Mesendoderm (in vitro differentiated cells): ENCODE measurements at places on chromosomes 3 and 15.

DNA sequence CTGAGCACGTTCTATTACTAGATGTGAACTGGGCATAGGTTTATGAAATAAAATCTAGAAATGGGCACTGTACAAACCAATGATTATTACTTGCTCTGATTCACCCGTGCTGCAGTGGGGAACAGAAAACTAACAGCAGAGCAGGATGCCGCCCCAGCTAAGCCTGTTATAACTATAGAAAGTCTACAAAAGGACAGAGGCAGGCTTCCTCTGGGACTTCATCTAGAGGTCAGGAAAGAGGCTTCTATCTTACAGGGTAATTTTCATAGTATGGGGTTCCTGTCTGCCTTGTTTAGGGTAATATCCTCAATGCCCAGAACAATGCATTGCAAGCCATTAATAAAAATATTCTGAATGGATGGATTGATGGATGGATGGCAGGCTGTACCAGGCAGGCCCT lies 177.0 kb upstream of the TBL1XR1 start:
- DNase-seq: no peak
- no peak overlapping the region for H3K27ac ChIP-seq
- no peaks in the 10 kb centered on the region for H3K27me3 ChIP-seq

DNA sequence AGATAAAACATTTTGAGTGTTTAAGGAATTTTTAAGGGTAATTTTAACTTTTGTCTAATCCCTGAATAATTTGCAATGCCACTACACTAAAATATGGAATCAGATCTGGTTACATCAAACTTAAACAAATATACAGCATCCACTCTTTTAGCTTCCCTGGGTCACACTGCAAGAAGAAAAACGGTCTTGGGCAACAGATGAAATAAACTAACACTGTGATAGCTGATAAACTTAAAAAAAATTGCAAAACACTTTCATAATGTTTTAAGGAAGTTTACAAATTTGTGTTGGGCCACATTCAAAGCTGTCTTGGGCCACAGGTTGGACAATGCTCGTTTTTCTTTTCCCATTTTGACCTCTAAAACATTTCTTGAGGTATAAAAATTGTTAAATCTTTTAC lies 34.3 kb downstream of the CCDC66 start:
- H3K4me1 ChIP-seq: peaks cover 2% of the 10 kb centered on the region
- H3K27ac ChIP-seq: no peak overlapping the region
- H3K27me3 ChIP-seq: no peaks in the 10 kb centered on the region
- no peaks in the 10 kb centered on the region for H3K36me3 ChIP-seq

GRCh38 chr3:194001-194400 lies 2.6 kb upstream of the CHL1 start:
- H3K4me3 ChIP-seq: no peak overlapping the region
- no peaks in the 10 kb centered on the region for H3K36me3 ChIP-seq
- H3K27ac ChIP-seq: peak overlapping the region; percentile 9
- DNase-seq: no peak

GRCh38 chr3:48555949-48556795 lies 431 bp downstream of the PFKFB4 start:
- peaks cover 8% of the 10 kb centered on the region for H3K4me1 ChIP-seq
- peak overlapping the region; percentile 34 for H3K27ac ChIP-seq
- no peaks in the 10 kb centered on the region for H3K36me3 ChIP-seq
- no peaks in the 10 kb centered on the region for H3K27me3 ChIP-seq
- no peak for DNase-seq

- H3K4me3 ChIP-seq: no peak overlapping the region
- no peaks in the 10 kb centered on the region for H3K36me3 ChIP-seq
- H3K27me3 ChIP-seq: no peaks in the 10 kb centered on the region
- no peaks in the 10 kb centered on the region for H3K4me1 ChIP-seq
Measured at GRCh38 chr15:95168152-95168551, 936.8 kb downstream of the MCTP2 start.

DNA sequence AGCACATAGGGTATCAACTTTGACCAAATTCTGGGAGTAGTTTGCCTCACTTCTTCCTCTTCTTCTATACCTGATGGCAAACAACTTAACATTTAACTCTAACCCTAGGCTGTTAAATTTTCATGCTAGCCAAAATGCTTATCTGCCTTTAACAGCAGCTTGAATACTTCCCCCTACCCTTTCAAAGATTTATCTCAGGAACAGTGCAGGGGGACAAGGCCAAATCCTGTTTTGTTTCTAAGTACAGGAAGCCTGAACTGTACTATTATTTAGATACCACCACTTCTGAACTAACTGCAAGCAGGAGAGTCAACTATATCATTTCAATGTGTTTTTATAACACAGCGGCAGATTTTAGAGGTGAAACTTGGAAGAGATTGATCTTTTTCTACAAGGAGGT lies 104.0 kb upstream of the CNTN6 start:
- H3K4me1 ChIP-seq: no peaks in the 10 kb centered on the region
- H3K36me3 ChIP-seq: no peaks in the 10 kb centered on the region
- no peak overlapping the region for H3K4me3 ChIP-seq
- H3K27me3 ChIP-seq: no peaks in the 10 kb centered on the region
- no peak for DNase-seq

DNA sequence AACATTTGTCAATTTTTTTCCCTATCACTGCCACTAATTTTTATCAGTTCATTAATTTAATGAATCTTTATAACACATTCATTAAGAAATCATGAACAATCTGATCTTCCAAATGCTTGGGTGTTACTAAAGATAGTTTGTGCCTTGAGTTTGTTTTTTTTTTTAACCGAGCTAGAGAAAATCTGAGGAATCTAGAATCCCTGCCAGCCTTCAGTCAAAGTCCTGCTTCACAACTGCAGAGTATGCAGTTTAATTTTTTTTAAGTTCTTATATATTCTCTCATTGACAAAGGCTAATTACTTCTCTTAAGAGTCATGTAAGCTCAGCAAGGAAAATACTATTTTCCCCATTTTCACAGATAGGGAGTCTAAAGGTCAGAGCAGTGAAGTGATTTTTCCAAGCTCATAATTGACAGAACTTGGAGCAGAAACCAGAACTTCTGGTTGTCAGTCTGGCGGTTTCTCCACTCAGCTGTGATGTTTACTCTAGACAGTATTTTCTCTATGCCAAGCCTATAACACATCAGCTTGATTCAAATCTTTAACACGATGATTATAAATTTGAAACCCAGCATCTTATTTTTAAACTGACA lies 55.7 kb downstream of the TNIK start:
- H3K36me3 ChIP-seq: no peaks in the 10 kb centered on the region
- no peak overlapping the region for H3K4me3 ChIP-seq
- H3K27ac ChIP-seq: no peak overlapping the region
- H3K27me3 ChIP-seq: no peaks in the 10 kb centered on the region

- H3K4me3 ChIP-seq: no peak overlapping the region
- no peaks in the 10 kb centered on the region for H3K36me3 ChIP-seq
- H3K27me3 ChIP-seq: no peaks in the 10 kb centered on the region
Measured at GRCh38 chr3:191492601-191493000, 31.6 kb downstream of the PYDC2 start.

GRCh38 chr3:100316641-100317069 lies 17.9 kb upstream of the NIT2 start:
- H3K36me3 ChIP-seq: no peaks in the 10 kb centered on the region
- H3K27me3 ChIP-seq: no peaks in the 10 kb centered on the region
- H3K27ac ChIP-seq: no peak overlapping the region
- no peaks in the 10 kb centered on the region for H3K4me1 ChIP-seq

DNA sequence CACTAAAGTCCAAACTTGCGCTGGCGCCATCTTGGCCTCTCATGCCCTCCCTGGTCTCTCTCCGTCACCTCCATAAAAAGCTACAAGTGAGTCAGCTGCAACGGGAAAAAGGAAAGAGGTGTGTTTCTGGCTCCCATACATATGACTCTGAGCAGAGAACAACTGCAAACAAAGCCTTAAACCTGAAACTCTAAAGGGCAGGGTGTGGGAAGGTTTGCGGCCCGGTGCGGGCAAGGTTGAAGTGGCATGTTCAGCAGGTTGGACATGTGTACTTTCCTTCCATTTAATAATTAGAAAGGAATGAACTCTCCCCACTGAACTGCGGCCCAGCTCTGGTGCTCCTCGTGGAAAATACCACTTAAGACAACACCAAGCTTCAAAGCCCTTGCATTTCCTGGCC lies 59.0 kb upstream of the PPARG start:
- H3K27ac ChIP-seq: no peak overlapping the region
- DNase-seq: no peak
- H3K27me3 ChIP-seq: no peaks in the 10 kb centered on the region
- no peak overlapping the region for H3K4me3 ChIP-seq
- H3K4me1 ChIP-seq: no peaks in the 10 kb centered on the region
- H3K36me3 ChIP-seq: no peaks in the 10 kb centered on the region

DNA sequence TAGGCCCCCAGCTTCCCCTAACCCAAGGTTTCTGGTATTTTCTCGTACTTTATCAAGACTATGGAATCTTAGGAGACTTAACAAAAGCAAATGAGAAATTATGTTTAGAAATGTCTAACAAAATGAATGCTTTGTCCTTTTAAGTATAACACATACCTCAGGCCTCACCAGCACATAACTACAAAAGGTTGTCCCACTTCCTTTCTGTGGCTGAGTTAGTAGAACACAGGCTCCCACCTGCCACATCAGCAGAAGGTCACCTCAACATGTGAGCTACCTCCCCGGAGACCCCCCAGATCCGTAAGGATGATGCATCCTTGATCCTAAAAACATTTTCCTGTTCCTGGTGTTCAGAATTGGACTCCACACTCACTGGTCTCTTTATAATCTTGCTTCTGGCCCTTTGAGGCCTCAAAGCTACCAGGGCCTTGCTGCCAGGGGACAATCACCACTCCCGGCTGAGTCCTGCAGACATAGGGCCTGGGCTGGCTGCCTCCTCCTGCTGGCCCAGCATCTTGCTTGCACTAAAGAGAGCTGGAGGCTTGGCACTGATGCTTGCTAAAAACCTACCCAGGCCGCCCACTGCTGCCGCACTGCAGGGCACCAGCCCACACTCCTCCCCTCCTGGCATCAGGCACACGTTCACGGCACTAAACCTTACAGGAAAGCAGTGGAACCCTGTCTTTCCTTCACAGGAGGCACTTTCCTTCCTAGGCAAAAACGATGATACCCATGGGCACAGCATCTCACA lies 2.9 kb downstream of the CCRL2 start:
- H3K27me3 ChIP-seq: no peaks in the 10 kb centered on the region
- H3K4me1 ChIP-seq: no peaks in the 10 kb centered on the region
- no peak overlapping the region for H3K4me3 ChIP-seq
- H3K36me3 ChIP-seq: no peaks in the 10 kb centered on the region

- H3K4me3 ChIP-seq: no peak overlapping the region
- no peak for DNase-seq
- H3K36me3 ChIP-seq: no peaks in the 10 kb centered on the region
- H3K27ac ChIP-seq: no peak overlapping the region
- H3K27me3 ChIP-seq: no peaks in the 10 kb centered on the region
Measured at GRCh38 chr3:56864090-56864489, 62.3 kb upstream of the ARHGEF3 start.

DNA sequence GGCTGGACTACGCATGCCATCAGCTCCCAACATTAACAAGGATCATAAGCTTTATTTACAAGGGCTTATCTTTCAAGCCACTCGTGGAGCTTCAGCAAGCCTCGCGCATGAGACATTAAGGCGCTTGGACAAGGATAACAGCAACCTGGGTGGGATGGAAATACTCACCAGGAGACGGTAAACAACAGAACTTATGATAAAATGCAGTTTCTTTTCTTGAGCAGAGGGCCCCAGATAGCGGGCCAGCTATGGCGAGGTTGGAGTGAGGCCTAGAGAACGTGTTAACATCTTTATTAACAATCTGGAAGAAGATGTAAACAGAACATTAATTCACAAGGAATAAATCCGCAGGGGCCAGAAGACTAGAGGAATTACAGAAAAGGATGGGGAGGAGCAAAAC lies 158.2 kb downstream of the NTRK3 start:
- no peaks in the 10 kb centered on the region for H3K27me3 ChIP-seq
- H3K4me1 ChIP-seq: no peaks in the 10 kb centered on the region
- no peaks in the 10 kb centered on the region for H3K36me3 ChIP-seq

- DNase-seq: peak; percentile 55
- H3K27me3 ChIP-seq: no peaks in the 10 kb centered on the region
- no peak overlapping the region for H3K27ac ChIP-seq
- no peaks in the 10 kb centered on the region for H3K4me1 ChIP-seq
- no peaks in the 10 kb centered on the region for H3K36me3 ChIP-seq
Measured at GRCh38 chr15:66080717-66081398, 172.7 kb downstream of the MEGF11 start.

GRCh38 chr15:39419651-39420050 lies 161.2 kb upstream of the THBS1 start:
- H3K27me3 ChIP-seq: no peaks in the 10 kb centered on the region
- no peaks in the 10 kb centered on the region for H3K36me3 ChIP-seq
- DNase-seq: peak; percentile 54

DNA sequence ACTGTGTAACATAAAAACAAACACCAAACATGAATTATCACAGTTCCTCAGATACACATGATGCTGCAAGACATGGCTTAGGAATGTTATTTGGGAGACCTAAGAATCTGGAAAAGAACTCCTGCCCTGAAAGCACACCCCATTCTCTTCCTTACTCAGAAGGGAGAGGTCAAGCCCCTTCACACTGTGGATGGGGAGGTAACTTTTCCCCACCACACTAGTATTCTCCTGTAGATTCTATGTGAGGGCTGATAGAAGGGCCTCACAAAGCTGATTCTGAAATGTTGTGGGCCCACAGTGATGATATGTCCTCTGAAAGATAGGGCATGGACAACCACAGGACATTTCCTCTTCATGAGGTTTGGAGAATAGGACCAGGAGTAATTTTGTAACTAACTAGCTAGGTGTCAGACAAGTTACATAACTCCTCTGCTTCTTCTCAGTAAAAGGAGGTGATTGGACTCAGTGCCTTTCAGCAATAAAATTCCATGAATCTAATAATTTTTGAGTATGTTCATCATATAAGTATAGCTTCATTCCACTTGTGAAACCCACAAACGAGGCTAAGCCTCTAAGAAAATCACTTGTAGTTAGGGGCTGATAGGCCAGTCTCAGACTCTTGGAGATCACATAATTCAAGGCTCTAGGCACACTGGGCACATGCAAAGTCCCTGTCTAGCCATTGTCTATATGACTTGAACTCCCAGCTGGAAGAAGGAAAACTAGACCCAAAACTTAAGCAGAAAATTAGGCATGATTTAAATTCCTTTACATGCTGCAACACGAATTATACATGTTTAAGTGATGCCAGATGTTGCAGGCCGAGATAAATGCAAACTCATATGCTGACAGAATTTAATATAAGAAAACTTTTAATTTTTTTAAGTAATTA lies 7.5 kb downstream of the PTX3 start:
- H3K27ac ChIP-seq: no peak overlapping the region
- H3K4me3 ChIP-seq: no peak overlapping the region
- H3K4me1 ChIP-seq: no peaks in the 10 kb centered on the region
- no peak for DNase-seq
- H3K36me3 ChIP-seq: no peaks in the 10 kb centered on the region

- peaks cover 11% of the 10 kb centered on the region for H3K27me3 ChIP-seq
- no peak within 1 kb of the TSS for H3K27ac ChIP-seq
- no peak within 1 kb of the TSS for H3K4me3 ChIP-seq
- H3K4me1 ChIP-seq: no peaks in the 10 kb centered on the region
Measured at GRCh38 chr3:11154036-11154952, at the start of gene HRH1. Gene HRH1 (plus strand): TSS chr3:11154493. CDS start chr3:11259038, 104,545 bp downstream.

DNA sequence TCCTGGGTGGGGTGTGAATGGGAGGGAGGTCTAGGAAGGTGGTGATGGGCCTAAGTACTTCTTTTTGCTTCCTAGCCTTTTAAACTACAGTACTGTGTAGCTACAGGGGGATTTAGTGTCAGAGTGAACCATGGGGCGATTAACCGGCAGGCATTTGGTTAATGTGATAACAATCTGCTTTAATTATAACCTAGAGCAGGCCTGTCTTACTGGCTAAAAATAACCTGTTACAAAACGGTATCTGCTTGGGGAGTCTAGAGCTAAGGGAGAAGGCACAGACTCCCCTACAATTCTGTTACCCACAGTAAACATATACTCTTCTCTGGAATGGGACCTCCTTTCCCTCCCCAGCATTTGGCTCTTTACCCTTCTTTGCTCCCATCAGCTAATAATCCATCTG lies 85.4 kb downstream of the RBPMS2 start:
- no peak for DNase-seq
- no peak overlapping the region for H3K27ac ChIP-seq
- no peaks in the 10 kb centered on the region for H3K27me3 ChIP-seq
- H3K4me3 ChIP-seq: no peak overlapping the region
- peaks cover 8% of the 10 kb centered on the region for H3K4me1 ChIP-seq
